ENCODE measurements at places on chromosomes 1 and 21.

- DNase-seq, result no peak
Measured at GRCh38 chr1:35448344-35448801, 108.8 kb downstream of the KIAA0319L start.

DNA sequence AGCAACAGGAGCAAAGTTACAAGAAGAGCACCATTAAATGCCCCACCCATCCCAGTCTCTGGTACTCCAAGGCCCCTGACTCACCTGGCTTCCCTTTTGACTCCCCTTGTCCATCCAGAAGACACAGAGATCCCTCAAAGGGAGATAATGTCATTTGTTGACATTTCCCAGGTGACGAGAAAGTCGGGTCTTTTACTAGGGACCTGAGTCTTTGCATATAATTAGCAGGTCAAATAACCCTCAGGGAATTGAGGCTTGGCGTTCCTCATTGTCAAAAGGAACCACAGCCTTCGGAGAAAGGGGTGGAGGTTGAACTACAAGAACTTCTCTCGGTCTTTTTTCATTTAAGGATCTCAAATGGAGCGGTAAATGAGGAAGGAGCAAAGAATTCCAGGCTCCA lies 133.2 kb downstream of the PROX1 start:
- no peak for DNase-seq

- no peak for DNase-seq
Measured at GRCh38 chr21:34552360-34553098, 40.5 kb upstream of the KCNE1 start.

DNA sequence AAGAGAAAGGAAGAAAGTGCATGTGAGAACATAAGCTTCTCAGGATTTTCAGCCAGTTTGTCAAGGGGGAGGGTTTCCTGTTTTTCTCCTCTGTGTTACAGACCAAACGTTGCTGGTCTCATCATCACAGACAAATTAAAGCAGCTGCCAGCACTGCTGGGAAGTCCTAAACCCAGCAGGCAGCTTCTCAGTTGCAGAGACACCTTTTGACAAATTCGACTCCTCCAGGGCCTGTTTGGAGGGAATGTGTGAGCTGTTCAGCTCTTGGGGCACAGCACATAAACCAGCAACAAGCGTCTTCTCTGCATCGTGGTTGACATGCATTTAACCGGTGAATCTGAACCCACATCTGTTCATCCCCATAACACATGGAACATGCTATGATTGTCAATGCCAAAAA lies 454.6 kb upstream of the RUNX1 start:
- no peak for DNase-seq
